ENCODE measurements at places on chromosomes 16 and 17.
A peak's percentile ranks its signal among the peaks of the same experiment; 100 is the strongest.

DNA sequence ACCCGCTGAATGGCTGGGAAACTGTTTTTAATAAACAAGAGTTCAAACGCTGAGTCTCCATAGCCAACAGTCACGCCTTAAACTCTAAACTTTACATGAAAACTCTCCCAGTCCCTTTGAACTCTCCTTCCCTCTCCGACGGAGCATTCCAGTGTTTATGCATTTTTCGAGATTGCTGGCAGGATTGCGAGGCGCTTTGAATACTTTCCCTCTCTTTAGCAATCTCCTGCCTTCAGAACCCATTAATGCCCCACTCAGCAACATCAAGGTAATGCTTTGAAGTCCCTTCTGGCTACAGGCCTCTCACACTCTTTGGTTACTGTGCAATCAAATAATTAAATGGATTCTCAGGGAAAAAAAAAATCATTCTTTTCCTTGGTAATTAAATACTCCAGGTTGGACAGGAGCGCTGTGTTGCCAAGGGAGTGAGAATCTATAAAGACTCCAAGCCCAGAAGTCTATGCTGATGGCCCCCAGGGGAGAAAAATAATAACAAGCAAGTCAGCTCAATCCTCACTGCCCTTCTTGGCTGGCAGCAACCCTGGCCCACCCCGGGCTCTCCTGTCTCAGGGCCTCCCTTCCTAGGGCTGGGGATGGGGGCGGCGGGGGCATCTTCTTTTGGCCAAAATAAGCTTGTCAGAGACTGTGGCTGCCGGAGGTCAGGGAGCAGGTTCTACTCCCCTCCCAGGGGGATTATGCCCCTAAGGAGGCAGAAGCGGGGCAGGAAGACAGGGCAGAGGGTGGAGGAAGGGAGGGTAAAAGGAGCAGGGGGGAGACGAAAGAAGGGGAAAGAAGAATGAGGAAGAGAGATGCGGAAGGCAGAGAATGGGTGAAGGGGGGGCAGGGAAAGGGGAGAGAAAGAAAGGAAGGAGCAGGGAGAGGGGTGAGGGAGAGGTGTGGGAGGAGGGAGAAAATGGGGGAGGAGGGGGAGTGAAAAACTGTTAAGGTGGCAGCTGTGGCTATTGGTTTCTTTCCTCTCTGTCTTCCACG lies 45.2 kb downstream of the AXIN2 start:
- no peak for DNase-seq

- DNase-seq: no peak
These were observed 3.8 kb downstream of the TTYH2 start for GRCh38 chr17:74217037-74217730.

GRCh38 chr17:63537001-63537400 lies 13.3 kb upstream of the DCAF7 start:
- no peak for DNase-seq

GRCh38 chr17:57785022-57785421 lies 39.9 kb upstream of the CCDC182 start:
- DNase-seq: no peak

GRCh38 chr16:51035711-51036110 lies 115.4 kb downstream of the SALL1 start:
- DNase-seq: no peak

DNA sequence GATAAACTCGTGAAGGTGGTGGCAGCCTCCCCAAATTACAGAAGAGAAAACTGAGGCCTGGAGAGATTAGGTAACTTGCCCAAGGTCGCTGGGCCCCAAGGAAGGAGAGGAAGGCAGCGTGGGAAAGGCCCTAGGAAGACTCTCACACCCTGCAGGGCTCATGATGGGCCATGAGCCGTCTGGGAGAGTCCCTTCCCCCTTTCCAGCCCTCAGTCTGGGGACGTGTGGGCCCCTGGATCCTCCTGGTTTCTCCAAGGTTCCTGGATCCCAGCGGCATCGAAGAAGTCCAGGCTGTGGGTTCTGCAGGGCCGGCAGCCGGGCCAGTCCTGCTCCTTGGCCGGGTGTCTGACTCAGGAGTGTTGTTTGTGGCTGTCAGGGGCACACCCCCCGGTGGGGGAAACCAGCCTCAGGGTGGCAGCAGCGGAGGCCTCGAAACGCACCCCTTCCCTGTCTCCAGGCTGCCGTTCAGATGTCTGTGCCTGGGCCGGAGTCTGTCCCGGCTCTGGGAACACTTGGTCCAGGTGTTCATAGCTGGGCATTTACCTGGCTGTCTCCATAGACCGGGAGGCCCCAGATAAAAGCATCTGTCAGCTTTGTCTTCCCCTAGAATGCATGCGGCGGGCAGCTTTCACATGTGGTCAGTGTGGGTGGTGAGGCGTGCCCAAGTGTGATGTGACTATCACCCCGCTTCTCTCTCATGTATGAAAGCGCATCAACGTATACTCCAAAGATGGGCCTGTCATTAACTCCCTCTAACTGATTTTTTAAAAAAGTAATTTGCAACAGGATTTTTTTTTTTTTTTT lies 3.7 kb upstream of the RAP1GAP2 start:
- peak; percentile 74 for DNase-seq

- no peak for DNase-seq
These were observed 10.8 kb upstream of the BCAR1 start for GRCh38 chr16:75262104-75262799.

DNA sequence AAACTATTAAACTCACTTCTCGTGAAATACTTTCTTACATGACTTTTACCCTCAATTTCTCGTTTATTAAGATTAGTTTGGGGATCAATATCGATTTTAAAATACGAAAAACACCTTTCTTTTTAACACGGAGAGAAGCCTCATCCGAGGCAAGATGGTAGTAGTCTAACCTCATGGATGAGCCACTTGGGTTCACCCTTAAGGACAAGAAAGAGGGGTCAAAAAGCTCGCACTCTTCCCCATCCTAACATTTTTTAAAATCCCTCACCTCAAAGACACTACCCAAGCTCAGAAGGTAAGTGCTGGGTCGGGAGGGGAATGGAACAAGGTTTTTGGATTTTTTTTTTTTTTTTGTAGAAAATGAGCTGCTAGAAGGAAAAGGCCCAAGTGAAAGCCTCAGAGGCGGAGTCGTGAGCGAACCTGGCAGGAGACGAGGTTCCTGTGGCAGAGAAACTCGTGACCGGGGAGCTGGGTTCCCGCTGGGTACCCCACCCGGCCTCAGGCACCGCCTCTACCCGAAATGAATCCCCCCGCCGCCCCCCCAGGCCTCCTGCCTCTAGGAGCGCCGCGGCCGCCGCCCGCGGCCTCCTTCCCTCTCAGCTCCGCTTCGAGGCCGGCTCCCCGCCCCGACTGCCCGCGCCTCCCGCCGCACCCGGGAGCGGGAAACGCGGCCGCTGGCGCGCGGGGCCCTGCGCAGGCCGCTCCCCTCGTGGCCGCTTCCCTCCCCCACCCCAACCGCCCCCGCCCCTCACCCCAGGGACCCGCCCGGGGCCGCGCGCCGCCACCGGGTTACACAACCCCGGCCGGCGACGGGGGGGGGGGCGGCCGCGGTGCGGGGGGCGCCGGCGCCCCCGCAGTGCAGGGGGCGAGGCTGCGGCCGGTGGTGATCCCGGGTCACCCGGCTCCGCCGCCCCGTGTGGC lies 1.6 kb downstream of the NUFIP2 start:
- DNase-seq: peak; percentile 75

DNA sequence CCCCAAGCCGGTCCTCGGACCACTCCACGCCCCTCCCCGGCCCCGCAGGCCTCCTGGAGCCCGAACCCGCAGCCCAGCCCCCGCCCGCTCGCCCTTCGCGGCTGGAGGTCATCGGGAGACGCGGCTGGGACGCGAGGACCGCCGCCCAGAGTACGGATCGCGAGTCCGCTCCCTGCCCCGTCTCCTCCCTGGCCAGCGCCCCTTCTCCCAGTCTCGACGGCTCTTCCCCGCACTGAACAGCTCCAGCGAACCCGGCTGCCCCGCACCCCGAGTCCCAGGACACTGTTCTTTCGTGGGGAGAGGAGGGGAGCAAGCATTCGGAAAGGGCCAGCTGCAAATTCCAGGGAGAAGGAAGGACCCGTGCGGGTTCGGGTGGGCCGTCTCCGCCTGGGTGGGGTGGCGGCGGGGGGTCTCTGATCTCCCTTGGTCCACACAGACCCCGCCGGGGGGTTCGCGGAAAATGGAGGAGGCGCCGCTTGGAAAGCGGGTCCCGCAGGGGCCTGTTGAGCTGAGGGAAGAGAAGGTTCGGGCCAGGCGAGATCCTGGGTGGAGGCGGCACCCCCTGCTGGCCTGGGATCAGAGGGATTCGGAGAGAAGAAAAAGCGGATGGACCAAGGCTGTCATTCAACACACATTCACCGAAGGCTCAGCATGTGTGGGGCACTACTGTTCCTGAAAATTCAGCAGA lies 632 bp upstream of the RTN4RL1 start:
- peak; percentile 21 for DNase-seq

DNA sequence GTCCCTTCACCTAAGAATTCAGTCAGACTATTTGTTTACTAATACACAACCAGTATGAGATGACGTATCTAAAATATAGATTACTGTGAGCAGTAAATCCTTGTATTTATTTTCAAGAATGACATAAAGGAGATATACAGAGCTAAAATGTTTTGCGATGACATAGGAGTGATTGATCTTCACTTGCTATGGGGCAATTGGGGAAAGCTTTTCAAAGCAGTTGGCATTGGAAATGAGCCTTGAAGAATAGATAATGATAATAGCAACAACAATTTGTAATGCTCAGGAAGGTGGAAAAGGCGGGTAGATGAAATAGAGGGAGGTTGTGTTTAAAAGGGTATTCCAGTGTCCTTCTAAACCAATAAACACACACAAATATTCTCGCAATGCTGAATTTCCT lies 623.7 kb downstream of the CDH8 start:
- no peak for DNase-seq

GRCh38 chr16:67016681-67017420 lies 12.1 kb upstream of the CBFB start:
- no peak for DNase-seq

- DNase-seq: no peak
These were observed 12.0 kb downstream of the IL4R start for GRCh38 chr16:27325736-27326135.

GRCh38 chr17:521183-521525 lies 168.5 kb upstream of the RPH3AL start:
- no peak for DNase-seq

- DNase-seq: no peak
These were observed 244.2 kb upstream of the CDH11 start for GRCh38 chr16:65365732-65366715.

GRCh38 chr17:74527081-74527480 lies 4.2 kb downstream of the CD300LB start:
- DNase-seq: no peak

DNA sequence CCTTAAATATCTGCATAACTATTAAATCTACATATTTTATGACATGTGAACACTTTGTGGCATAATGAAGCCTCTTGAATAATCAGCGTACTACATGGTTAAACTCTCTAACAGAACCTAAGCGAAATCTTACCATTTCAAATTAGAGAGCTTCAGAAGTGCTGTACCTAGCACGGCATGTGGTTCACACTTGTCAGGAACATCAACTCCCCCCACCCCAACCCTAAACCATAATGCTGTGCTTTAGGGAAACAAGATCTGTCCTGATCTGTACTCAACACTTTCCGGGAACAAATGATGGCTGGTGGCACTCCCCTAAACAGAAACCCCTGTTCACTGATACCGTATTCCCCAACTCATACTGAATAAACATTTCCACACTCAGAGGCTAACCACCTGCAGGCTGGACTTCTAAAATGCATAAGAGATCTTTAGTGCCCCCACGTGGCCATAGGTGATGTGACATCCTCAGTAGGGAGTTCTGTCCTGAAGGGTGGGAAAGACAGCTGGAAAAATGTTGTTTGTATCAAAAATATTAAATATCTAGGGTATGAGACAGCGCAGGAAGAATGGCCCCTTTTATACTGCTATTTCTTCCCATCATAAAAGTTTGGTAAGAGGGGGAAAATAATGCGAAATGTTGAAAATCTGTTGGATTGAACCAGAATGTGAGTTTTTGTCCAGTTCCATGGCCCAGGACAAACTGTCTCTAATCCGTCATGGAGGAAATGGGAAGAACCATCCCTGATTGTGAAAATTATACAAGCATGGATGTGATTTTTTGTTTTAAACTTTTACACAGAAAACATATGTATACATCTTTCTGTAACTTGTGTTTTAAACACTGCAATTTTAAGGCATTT lies 88.6 kb downstream of the USP31 start:
- DNase-seq: peak; percentile 50

DNA sequence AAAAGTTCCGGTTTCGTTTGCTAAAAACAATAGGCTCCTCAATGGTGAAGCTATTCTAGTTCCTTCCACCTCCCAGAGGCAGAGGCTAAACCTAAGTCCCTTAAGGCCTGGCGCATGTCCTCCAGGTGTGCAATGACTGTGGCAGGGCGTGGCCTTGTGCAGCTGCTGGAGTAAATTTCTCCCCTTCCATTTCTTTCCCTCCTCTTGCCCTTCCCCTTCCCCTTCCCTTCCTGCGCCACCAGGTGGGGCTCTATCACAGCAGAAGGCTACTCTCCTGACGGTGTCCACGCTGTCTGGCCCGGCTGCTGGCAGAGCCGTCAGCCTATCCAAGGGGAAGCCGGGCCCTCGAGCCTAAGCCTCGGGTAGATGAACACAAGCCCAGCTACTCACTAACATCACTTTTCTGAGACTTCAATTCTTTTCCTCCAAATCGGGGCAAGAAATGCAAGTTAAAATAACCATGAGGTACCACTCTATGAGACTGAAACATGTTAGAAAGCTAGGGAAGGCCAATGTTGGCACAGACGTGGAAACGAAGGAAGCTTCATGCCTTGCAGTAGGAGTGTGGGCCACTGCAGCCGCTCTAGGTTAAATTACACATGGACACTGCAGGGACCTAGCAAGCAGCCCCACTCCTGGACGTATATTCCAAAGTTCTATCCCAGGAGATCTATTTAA lies 34.4 kb downstream of the C16orf78 start:
- DNase-seq: peak; percentile 47

GRCh38 chr17:78664476-78665386 lies 87.5 kb upstream of the DNAH17 start:
- no peak for DNase-seq

DNA sequence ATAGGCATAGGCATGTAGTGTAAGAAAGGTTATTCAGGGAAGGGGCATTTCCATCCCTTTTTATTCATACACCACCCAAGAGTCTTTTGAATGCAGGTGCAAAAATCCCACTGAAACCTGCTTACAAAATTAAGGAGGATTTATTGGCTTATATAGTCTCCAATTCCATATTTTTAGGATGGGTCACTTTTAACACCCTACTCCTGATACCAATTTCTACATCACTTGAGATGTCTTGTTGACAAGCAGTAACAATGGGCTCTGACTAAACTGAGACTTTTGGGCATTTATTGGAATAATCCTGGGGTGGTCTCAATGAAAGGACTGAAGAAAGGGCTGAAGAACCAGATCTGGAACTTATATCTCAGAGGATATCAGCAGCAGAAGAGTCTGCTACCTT lies 18.9 kb upstream of the NKD1 start:
- no peak for DNase-seq

- no peak for DNase-seq
These were observed 14.0 kb upstream of the KRT222 start for GRCh38 chr17:40678902-40679522.

- no peak for DNase-seq
These were observed 37.2 kb upstream of the TBX2 start for GRCh38 chr17:61362396-61362795.

All from CD4-positive, alpha-beta T cell treated with Interleukin-21 for 1 hour (primary cell).